T-cell (primary cell): ENCODE measurements at places on chromosomes 2 and 18.
A peak's percentile ranks its signal among the peaks of the same experiment; 100 is the strongest.

GRCh38 chr2:11996618-11997017 is 250.2 kb downstream of the LPIN1 start:
- no peak for DNase-seq

GRCh38 chr2:208370881-208371633 is 35.5 kb upstream of the PTH2R start:
- DNase-seq, result no peak

GRCh38 chr2:12456293-12457106 is 260.2 kb upstream of the TRIB2 start:
- peak; percentile 47 for DNase-seq

GRCh38 chr2:9112079-9112721 is 94.4 kb upstream of the ASAP2 start:
- DNase-seq, result no peak

- DNase-seq, result no peak
Measured at GRCh38 chr2:25246001-25246400, 77.6 kb upstream of the POMC start.

GRCh38 chr2:240874715-240875227 is 6.1 kb downstream of the AGXT start:
- no peak for DNase-seq

GRCh38 chr2:239948100-239948881 is 76.9 kb downstream of the NDUFA10 start:
- DNase-seq, result no peak

DNA sequence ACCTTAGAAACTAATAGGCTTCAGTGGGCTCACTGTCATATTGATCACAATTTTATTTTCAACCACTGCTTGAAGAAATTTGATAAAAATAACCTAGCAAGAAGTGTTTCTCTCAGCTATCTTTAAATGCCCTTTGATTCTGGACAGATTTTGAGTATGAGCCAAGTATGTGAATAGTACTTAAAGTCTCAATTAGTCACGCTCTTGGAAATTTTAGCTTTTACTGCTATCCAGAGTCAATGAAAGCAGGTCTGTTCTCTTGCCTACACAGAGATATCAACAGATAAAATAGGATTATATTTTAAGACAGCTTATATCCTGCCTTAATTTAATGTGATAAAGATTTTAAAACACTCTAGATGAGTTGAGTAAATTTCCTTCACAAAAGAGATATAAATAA is 337.3 kb downstream of the CBLN2 start:
- DNase-seq, result no peak

DNA sequence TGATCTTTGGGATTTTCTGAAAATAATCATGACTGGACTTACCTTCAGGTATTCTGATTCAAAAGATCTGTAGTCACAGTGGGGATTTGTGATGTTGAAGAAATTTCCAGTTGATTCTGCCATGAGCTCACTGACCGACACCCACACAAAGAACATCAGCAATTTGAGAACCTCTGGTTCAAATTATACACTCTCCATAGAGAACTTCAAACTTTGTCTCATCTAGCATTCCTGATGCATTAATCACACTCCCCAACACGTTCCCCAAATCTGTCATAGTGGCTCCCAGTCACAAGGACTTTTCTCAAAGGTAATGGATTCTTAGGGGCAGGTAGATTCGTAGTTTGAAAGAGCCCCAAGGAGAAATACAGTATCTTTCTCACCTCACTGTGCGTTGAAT is 584.3 kb downstream of the FBXO15 start:
- no peak for DNase-seq

- DNase-seq, result no peak
Measured at GRCh38 chr2:108257757-108258331, 18.1 kb downstream of the SULT1C3 start.

- no peak for DNase-seq
Measured at GRCh38 chr2:120785228-120785966, 49.7 kb downstream of the GLI2 start.

DNA sequence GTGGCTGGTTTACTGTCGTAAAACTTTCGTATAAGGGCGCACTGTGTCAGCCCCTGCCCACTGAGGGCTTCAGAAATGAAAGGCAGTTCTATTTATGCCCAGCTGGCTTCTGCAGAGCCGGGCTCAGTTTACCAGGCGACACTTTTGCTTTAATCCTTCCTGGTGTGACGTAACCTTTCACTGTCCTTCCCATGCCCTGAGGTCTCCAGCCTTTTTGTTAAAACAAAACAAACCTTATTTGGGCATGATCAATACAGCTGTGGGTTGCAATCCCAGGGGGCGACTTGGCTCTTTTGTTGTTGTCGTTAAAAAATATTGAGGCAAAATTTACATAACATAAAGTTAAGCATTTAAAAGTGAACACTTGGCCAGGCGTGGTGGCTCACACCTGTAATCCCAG is 85.3 kb downstream of the AGAP1 start:
- no peak for DNase-seq

GRCh38 chr2:222753251-222753824 is 81.9 kb downstream of the MOGAT1 start:
- no peak for DNase-seq
